ENCODE measurements at places on chromosomes 1 and 21. TPM values are rescaled to one million over a fixed set of nuclear protein-coding genes. Genes with fewer than 3 reads are reported as not detected.
A peak's percentile ranks its signal among the peaks of the same experiment; 100 is the strongest.

DNA sequence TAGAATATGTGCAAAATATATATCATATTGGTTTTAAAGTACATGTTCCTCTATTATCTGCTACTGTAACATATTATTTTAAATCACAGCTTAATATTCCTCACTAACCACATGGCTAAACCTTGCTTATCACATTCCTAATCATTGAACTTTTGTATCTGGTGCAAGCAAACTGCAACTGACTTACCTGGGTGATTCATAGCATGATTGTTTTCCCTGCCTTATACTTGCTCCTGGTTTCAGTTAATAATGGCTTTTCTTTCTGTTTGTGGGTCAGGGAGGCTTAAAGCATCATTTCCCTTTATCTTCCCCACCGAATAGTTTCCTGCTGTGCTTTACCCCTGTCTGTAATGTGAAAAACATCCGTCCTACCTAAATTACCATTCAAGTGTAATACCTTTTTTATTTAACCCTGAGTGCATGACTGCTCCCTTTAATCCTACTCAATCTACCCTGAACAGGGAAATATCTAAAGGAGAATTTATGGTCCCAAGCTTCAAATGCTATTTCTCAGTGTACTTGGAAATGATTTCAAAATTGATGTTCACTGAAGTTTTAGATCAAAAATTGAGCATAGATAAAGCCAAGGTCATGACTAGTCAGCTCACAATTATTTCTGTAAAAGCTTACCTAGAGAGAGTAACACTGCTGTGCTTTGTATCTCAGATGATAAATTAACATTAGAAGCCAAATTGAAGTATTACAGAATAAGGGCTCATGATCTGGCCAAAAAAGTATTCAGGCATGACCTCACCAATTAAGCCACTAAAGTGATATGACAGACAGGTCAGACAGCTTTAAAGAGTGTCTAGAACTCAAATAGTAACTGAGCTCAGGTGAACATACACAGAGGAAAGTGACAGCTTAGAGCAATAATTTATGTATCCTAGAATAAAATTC lies 507.1 kb downstream of the BRINP3 start:
- DNase-seq: no peak

DNA sequence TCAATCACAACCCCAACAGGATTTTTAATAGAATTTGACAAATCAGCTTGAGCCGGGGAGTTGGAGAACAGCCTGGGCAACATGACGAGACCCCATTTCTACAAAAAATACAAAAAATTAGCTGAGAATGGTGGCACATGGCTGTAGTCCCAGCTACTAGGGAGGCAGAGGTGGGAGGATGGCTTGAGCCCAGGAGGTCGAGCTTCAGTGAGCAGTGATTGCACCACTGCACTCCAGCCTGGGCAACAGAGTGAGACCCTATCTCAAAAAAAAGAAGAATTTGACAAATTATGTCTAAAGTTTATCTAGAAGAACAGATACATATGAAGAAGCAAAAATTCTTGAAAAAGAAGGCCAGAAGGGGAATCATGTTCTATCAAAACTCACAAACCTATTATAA lies 43.2 kb downstream of the FRRS1 start:
- DNase-seq: no peak

GRCh38 chr1:227709451-227709850 lies 25.7 kb downstream of the JMJD4 start:
- peak; percentile 7 for DNase-seq

- DNase-seq: peak; percentile 78
Observed at GRCh38 chr1:43207229-43207853, 35.2 kb downstream of the CFAP57 start.

DNA sequence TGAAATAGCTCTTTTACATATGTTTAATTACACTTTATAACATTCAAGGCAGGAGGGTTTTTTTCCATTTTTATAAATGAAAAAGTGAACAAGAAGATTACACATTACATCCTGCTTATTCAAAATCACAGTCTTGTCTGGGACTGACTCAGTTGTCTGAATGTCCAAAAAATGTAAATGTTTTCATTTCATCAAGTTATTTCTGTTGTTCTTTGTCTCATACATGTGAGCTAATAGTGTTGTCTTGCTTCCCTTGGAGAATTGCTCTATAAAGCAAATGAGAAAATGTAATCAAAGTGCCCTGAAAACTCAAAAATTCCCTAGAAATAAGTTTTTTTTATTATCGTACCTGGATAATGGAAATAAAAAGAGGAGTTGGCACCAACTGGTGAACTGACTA lies 242.9 kb downstream of the GRIK1 start:
- DNase-seq: no peak

DNA sequence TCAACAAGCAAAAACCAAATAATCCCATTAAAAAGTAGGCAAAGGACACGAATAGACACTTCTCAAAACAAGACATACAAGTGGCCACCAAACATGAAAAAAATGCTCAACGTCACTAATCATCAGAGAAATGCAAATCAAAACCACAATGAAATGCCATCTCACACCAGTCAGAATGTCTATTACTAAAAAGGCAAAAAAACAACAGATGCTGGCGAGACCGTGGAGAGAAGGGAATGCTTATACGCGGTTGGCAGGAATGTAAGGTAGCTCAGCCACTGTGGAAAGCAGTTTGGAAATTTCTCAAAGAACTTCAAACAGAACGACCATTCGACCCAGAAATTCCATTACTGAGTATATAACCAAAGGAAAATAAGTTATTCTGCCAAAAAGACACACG lies 145.1 kb upstream of the EDN2 start:
- peak; percentile 96 for DNase-seq

GRCh38 chr1:3909615-3910014 lies 9.5 kb upstream of the C1orf174 start:
- DNase-seq: no peak

Gene ZFP69B
- 2.5 TPM for total RNA-seq

DNA sequence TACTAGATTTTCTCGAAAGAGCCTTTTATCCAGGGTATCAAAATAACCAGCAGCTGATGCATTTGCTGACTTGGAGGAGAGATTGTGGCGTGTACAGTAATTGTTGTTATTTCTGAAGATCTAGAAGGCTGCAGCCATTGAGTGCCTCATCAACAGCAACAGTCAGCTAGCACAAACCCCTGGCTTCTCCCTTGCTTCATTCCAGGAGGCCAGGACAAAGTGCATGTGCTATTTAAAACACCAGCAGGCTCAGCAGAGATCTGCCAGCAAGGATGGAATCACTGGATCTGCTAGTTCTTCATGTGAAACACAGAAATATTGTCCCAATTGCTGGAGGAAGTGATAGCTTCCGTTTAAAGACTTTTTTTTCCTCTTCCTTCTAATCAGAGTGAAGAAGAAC lies 2.8 kb upstream of the NGF start:
- DNase-seq: no peak

GRCh38 chr21:35026153-35026500 lies 23.0 kb downstream of the RUNX1 start:
- DNase-seq: peak; percentile 44

Gene GBP5
- total RNA-seq: 4.8 TPM

- DNase-seq: no peak
Observed at GRCh38 chr1:119988306-119989062, 81.0 kb downstream of the NOTCH2 start.

- DNase-seq: no peak
Observed at GRCh38 chr1:212035835-212036605, 472 bp downstream of the DTL start.

GRCh38 chr1:57474137-57474750 lies 50.4 kb upstream of the DAB1 start:
- DNase-seq: peak; percentile 37

DNA sequence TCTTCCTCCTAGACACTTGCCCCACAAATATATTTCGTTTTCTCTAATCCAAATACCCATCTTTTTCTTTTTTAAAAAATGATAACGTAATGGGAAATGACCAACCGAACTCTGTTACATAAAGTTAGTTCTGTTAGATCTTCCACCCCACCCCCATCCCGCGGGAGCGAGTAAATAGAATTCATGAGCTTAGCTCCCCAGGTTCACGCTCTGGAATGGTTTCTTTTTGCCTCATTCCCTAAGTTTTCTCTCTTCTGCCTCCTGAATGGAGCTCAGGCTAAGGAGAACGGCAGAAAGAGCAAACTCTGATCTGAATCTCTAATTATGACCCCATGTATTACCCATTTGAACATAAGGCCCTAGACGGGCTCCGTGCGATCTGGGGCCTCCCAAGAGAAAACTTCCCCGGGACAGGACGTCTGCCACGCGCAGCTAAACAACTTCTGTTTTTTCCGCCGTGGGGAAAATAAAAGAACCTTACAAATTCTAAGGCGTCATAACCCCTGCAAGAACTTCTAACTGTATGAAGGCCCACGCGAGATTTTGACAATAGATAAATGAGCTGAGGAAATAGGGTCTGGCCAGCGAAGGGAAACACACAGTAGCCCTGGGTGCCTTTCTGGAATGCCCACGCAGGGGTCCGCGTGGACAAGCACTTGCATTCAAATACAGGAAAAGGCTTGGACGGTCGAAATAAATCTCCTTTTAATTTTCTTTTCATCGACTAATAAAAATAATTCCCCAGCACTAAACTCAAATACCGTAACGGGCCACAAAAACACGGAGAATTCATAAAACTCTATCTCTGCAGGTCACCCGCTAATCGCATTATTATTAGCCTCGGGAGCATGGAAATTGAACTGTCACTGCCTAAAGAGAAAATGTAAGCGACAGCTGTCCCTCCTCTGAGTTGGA lies 2.2 kb downstream of the TBX15 start:
- DNase-seq: no peak

Gene OR2L3
- total RNA-seq: not detected

GRCh38 chr1:201591348-201591747 lies 52.4 kb downstream of the NAV1 start:
- no peak for DNase-seq

DNA sequence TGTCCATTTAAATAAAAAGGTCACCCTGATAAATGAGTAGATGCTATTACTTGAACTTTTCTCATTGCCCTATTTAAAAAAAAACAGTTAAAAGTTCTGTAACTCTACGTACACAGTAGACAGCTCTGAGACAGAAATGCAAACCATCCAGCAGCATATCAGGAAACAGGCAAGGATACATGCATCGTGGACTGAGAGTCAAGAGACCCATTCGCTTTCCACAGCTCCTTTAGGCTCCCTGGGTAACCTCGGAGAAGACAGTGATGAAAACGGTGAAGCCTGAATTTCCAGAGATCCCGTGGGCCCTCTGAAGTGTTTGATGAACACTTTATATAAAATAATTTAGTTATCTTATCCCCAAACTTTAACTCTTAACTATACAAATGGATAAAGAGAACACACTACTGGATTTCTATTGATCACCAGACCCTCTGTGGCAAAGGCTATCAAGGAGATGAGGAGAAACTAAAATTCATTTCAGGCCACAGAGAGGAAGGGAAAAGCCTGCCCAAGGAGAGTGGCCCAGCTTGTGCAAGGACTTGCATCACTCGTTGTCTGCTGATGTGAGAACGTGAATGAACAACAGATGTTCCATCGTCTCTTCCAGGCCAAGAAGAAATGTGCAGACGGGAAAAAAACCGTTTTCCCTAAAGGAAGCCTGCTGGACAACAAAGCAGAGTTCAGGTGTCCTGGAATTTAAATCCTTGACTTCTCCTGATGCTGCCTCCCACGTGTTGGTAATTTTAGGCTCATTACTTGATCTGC lies 131.0 kb downstream of the TGFBR3 start:
- no peak for DNase-seq

Gene LORICRIN
- total RNA-seq: not detected

- DNase-seq: no peak
Observed at GRCh38 chr1:57844382-57844980, 420.6 kb upstream of the DAB1 start.

All from M059J (cell line).